AML-193 (cell line): ENCODE measurements at places on chromosomes 3 and 15.
A peak's percentile ranks its signal among the peaks of the same experiment; 100 is the strongest.

DNA sequence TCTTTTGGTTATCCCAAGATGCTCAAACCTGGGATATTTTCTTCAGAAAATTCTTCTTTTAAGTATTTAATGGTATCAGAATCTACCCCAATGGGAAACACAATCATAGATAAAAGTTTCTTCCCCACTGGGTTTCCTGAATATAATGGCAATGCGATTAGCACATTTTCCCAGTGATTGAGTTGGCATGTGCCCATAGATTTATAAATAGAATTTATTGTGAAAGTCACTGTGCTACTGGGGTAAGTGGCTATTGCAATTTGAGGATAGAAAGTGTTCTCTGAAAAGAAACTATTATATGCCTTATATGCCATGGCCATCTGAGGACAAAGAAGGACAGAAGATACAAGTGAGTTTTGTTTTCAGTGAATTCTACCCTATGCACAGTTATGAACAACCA is 99.0 kb upstream of the RBMS3 start:
- DNase-seq, result no peak

DNA sequence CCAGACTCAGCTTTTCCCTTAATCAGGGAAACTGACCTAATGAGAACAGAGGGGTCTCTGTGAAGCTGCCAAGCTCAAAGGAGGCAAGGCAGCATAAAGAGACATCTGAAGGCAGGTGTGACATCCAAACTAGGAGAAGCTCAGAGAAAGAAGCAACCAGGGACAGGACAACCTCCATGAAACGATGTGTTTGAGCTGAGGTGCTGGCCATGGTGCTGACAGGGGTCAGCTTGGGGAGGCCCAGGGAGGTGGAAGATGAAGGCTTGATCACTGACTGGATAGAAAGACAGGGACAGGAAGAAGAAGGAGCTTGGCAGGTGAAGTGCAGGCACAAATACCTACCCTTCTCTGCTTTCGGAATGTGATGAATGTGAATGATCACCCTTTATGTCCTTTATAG is 179.5 kb upstream of the NSMCE3 start:
- no peak for DNase-seq

- DNase-seq, result no peak
These were observed 171.7 kb downstream of the ABHD5 start for GRCh38 chr3:43862470-43862869.

DNA sequence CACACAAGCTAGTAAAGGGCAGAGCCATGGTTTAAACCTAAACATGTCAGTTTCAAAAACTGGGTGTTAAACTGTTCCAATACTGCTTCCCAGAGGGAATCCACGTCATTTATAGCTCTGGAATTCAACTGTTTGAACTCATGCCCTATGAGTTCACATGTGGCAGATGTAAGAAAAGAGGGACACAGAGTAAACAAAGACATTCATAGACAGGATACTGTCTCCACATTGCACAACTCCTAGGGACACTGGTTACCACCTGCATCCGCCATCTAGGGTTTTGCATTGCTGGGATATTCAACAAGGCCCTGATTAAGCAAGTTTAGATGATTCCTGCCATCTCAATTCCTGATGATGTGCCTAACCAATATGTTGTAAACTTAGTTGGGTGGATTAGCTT is 134.1 kb upstream of the COL8A1 start:
- no peak for DNase-seq

DNA sequence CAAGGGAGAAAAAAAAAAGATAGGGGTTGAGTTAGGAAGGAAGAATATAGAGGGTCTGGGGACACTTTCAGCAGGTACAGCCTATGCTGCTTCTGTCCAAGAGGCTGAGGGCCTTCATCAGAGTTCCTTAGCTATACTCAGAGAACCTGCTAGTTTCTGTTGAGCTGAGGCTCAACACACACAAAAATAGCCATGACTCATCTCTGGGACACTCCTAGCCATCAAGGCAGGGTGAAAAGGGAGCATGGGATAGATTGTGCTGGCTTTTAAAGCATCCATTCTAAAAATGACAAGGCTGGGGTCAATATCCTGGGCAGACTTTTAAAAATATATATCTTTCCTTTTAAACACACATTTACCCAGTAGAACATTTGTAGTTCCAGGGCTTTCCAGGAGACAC is 2.8 kb upstream of the RTP2 start:
- DNase-seq, result no peak

DNA sequence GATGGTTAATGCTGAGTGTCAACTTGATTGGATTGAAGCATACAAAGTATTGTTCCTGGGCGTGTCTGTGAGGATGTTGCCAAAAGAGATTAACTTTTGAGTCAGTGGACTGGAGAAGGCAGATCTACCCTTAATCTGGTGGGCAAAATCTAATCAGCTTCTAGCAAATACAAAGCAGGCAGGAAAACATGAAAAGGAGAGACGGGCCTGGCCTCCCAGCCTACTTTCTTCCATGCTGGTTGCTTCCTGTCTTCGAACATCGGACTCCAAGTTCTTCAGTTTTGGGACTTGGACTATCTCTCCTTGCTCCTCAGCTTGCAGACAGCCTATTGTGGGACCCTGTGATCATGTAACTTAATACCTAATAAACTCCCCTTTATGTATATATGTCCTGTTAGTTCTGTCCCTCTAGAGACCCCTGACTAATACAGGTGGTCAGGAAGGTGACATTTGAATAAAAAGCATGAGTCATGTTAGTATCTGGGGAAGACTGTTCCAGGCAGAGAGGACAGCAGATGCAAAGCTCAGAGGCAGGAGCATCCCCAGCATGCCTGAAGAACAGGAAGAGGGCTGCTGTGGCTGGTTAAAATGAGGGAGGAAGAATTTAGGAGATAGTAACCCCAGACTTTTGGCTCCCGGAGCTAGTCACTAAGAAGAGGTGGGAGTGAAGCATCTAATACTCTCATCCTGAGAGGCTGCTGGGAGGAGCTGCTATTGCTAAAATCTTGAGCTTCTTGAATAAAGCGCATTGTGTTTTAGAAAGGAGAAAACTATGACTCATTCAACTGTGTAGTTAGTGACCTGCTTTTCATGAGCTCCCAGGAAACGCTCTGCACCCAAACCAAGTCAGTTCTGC is 207.4 kb upstream of the HES1 start:
- DNase-seq, result no peak

DNA sequence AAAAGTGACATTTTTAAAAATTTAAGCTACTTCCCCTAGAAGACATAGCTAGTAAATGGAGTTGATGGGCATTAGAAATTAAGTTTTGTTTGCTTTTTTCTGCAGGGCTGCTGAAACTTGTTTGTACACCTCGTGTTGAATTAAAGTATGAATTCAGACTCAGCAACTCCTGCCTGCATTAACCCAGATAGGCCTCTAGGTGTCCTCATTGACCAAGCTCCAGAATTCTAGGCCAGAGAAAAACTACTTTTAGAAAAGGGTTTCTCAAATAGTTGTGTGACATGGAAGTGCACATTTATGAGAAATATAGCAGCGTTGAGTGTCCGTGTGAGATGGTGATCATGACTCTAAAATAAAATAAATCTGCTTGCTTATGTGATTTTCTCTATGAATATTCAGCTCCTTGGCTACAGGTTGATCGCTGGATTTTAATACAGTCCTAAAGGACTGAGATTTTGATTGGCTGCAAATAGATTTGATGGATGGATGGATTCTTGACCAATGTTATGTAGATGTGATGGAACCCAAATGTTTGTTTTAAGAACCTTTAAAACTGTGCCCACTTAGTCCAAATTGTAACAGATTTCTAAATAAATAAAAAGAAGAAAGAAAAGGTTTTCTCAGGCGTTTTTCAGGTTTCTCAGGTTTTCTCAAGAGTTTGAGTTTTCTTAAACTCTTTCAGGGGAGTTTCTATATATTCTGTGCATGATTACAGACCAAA is 39.4 kb upstream of the LMOD3 start:
- DNase-seq, result peak; percentile 77

DNA sequence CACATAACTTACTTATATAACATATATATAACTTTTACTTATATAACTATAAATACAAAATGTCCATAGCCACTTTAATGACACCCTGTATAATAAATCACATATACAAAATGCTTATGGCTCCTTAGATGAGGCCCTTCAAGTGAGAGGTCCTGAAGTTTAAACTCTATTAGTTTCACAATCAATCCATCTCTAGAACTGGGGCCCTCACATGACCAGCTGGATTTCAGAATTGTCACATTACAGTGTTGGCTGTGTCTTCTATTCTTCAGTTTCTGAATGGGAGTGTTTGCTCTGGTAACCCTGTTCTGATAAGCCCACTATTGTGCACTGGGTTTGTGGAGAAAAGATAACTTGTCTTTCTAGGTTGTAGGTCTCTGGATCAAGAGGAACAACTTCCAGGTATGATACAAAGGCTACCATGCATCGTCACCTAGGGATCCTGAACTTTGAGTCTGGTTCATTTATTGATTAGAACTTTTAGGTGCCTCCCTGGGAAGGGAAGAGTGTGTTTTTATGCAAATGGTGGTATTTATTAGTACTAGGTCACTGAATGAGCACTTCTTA is 107.9 kb downstream of the DNAH12 start:
- no peak for DNase-seq

DNA sequence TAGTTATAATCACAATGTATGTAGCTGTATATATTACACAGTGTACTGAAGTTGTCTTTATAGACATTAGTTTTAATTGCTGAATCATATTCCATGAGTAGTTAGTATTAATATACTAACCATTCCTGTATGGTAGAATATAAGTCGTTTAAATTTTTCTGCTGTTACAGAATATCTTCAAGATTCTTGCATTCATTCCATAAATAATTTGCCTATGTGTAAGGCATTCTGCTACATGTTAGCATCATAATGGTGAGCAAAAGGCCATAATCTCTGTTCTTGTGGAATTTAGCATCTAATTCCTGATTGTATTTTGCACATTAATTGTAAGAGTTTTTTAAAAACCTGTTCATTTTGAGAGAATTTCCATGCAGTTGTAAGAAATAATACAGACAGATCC is 14.1 kb downstream of the GYG1 start:
- no peak for DNase-seq

DNA sequence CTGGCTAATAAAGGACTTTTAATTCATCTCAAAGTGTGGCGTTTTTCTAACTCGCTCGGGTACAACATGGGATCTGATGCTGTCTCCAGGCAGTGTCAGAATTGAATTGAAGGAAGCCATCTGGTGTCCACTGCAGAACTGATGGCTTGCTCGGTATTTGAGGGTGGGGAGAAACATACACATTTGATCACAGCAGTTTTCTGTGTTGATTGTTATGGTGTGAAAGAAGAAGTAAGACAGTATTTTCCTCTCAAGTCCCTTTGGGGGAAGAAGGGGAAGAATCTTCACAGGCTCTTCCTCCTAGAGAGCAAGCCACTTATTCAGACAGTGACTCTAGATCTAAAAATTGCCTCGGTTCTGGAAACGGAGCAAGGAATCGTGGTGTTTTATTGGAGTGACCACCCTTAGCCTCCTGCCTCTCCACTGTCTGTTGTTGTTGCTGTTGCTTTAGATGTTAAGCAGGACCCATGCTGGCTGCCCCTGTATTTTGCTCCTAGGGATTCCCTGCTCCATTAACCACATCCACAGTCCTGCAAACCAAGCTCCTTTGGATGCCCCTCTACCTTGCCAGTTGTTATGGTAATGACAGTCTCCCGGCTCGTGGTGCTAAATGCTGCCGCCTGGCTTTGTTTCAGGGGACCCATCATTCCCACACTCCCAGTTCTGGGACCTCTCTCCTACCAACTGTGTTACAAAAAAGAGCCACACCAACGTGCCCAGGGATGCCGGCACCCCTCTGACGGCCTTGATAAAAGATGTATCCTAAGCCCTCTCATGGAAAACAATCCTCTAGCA is 15.3 kb upstream of the MCCC1 start:
- no peak for DNase-seq

GRCh38 chr3:18501679-18502343 is 76.7 kb upstream of the SATB1 start:
- DNase-seq, result no peak

DNA sequence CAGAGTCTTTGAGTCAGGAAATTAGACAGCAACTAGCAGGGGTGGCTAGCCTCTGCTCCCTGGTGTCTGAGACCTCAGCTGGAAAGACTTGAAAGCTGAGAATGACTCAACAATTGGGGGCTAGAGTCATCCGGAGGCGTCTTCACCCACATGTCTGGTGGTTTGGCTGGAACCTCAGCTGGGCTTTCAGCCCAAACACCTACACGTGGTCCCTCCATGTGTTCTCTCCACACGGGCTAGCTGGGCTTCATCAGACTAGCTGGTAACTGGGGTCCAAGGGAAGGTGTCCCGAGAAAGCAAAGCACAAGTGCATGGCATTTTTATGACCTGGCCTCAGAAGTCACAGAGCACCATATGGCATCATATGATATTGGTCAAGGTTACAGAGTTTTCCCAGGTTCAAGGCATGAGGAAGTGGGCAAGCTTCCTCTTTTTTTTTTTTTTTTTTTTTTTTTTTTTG is 19.9 kb upstream of the ABHD2 start:
- peak; percentile 72 for DNase-seq

DNA sequence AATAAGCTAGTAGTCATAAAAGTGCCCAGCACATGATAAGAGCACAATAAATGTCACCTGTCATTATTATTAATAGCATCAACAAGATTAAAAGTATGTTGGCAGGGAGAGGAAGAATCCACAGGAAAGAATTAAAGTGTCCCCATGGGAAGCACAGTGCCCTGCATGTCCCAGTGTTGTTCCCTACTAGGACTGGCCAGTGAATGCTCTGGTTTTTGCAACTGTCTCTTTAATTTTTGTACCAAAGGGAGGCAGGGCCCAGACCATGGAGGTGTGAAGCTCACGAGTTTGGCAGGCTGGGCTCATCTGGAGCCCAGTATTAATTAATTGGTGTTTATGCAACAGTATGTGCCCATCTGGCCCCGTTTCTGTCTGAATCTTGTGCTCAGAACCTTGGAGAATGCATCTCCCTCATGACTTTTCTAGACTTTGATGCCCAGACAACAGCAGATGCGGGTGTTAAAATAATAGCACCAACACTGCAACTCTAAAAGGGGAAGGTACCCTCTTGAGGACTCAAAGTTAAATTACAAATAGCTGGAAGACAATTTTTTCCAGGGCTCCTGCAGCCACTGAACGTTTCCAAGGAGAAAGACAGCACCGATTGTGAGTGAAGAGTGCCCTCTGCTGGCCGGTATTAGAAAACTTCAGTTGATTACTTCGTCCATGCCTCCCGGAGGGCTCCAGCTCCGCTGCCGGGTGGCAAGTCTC is 71.9 kb upstream of the SPATA12 start:
- peak; percentile 64 for DNase-seq

DNA sequence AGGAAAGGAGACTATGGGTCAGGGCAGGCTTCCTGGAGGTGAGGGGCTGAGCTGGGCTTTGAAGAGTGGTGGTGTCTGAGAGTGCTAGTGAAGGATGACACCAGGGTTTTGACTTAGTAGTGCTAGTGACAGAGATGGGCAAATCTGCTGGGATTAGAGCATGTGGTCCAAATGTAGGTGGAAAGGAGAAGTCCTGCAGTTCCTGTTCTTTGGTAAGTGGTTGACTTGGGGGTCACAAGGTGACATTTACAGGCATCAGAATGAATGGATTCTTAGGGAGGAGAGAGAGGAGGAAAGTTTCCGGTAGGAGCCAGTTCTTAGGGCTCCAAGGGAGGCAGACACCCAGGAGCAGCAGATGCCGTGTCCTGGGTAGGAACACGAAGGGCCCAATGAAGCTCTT is 796 bp upstream of the DOCK3 start:
- DNase-seq, result no peak
